Activated CD4-positive, alpha-beta T cell treated with anti-CD3 and anti-CD28 coated beads, Interleukin-2, amount 50 U/mL, for 1 hour (primary cell): ENCODE measurements at places on chromosomes 7 and 10.

DNA sequence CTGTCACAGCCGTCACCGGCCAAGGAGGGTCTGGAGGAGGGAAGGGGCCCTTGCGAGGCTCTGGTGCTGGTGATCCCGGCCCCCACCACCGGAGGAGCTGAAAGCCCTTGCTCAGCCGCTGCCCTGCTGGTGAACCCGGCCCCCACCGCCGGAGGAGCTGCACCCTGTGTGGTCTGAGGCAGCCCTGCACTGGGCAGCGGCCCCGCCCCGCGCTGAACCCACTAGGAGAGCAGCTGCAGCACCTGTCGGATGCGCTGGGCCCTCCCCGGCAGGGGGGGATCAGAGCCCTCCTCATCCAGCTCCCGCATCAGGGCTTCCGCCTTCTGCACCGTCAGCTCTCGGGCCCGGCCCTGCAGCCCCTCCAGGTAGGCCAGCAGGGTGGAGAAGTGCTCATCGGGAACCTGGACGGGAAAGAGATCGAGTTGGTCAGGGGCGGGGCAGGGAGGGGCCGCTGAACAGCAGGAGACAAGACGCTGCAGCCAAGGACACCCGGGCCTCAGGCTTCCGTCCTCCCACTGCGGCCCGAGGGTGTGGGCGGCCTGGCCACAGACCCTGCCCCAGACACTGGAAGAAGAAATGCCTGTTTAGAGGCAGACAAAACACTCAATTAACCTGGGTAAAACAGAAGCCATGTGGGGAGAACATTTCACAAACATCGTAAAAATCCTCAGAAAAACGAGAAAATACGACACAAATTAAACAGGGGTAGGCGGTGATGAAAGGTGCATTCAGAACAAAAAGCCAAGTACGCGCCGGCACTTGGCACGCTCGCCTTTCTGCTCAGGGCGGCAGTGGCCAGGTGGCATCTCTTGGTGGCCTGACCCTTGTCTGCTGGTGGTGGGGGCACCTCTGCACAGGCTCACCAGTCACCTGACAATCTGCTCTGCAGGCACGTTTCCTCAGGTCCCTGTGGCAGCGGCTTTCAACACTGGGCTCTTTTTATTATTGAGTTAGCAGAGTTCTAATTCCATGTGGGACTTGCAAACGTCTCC is 14.7 kb downstream of the CYP2W1 start:
- no peak for DNase-seq

- DNase-seq = no peak
These were observed 31.6 kb downstream of the ELAPOR2 start for GRCh38 chr7:87027900-87028299.

DNA sequence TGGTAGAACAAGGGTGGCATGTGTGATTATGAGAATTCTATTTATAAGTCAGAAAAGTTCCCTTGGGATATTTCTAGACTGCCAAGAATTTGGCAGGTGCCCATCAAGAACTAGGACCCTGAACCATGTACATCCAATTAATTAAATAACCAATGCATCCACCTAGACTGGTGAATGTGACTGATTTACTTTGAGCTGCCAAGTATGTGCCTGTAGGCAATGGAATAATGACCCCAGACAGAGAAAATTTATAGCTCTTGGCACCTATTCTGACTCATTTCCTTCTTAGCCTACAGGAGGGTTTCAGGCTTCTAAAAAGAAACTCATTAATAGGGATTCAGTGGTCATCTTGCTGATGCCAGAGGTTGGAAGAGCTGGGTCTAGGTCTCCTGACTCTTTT is 54.9 kb downstream of the KCNH2 start:
- DNase-seq = no peak

DNA sequence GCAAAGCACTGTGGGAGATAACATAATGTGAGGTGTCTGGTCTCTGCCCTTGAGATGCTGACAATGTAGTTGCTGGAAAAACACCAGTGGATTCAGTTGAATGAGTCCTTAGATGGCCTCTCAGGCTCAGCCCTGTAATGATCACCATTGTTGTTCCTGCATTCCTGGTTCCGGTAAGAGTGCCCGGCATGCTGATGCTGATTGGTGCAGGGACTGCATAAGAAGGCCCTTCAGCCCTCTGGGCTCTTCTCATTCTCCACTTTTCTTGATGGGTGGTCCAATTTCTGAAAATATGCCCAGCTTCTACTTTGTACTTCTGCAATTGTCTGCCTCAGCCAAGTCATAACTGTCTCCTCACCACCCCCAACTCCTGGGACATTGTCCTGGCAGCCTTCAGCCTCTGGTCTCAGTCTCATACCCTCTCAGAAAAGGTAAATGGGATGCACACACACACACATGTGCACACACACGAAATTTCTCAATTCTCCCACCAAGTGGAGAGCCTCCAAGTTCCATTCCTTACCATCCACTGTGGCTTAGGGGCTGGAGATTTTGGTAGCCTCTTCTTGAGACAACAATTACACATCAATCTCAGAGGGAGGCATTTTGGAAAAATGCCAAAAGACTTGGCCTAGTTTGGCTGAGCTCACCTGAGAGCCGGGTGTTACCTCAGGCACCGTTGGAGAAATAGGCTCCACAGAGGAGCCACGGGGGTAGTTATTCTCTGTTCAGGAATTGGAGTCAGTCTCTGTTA is 314.9 kb downstream of the RPS24 start:
- DNase-seq = no peak

GRCh38 chr10:57692255-57692980 is 575.3 kb downstream of the IPMK start:
- DNase-seq = no peak

DNA sequence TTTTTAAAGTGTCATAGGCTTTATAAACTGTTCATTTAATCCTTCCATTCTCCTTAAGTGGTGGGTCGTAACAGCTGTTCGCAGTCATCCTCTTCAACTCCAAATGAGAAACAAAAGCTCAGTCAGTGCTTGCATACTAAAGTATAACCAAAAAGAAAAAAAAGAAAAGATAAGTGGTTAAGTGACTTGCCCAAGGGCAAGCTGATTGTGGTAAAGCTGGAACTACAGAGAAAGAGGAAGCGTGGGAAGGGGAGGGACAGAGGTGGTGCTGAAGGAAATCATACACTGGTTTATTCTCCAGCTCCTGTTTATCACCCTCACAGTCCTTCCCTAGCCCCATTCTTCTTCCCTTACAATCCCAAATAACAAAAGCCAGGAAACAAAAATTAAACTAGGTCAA is 29.6 kb downstream of the IDE start:
- DNase-seq = no peak

DNA sequence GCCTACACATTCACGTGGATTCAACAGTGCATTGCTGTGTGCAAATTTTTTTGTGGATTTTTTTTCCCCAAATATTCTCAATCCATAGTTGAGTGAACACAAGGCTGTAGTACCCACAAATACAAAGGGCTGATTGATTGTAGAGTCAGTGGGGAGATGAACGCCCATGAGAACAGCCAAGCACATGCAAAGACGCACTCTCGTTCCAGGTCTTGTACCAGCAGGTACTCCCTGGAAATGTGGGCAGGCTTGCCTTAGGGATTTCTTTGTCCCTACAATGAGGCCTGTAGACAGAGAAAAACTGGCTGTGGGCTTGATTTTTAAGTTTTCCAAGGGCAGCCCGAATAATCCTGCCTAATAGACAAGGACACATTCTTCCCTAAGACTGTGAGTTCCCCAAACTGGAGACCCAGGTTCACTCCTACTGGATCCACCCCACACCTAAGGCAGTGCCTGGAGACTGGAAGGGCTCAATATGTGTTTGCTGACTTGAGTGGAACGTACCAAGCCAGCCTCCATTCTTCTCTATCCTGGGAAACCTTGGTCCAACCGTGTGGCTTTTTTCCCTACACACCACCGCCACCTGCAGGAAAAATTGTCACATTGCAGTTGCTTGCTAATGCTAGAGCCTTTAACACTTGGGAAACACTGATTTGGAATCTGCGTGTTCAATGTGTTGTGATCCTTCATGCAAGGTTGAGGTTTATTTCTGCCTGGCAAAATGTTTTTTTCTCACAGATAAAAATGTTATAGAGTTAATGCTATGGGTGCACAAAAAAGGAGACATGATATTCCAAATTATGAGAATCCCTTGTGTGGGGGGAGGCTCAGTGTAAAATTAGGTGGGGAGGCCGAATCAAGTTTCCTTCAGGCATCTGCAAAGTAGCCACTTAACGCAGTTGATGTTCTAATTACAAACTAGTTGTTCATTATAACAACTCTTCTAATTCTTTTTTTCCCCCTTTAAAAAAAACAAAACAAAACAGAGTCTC is 49.3 kb downstream of the PPP1R17 start:
- DNase-seq = no peak

DNA sequence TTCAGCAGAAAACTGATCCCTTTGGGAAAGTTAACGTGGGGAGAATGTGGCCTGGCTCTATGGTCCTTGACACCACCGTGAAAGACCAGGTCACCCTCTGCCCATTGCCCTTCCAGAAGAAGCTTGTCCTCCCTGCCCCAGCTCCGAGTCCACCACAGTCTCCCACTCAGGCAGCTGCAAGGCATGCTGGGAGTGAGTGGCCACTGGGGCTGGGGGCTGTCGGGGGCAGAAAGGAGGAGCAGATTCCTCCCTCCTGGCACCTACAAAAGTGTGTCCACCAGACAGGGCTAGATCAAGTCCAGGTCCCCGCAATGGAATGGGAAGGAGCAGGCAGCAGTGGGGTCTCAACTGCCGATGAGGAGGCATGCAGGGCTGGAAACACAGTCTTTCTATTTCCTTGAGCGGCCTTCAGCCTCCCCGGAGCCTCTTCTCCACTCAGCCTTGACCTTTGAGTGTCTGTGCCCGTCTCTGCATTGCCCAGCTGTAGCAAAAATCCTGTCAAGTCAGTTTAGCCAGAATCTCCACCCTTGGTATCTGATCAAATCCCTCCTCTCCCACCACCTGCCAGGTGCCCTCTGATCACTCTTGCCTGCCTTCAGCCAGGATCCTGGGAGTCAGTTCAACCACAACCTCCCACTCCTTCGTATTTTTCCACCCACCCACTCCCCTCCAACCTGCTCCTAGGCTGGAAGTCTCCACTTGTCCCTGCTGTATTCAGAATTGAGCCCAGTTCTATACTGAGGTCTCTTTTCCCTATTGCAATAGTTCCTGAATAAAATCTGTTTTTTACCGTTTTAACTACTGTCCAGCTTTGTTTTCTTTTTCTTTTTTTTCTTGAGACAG is 6.9 kb upstream of the ZNF316 start:
- no peak for DNase-seq

DNA sequence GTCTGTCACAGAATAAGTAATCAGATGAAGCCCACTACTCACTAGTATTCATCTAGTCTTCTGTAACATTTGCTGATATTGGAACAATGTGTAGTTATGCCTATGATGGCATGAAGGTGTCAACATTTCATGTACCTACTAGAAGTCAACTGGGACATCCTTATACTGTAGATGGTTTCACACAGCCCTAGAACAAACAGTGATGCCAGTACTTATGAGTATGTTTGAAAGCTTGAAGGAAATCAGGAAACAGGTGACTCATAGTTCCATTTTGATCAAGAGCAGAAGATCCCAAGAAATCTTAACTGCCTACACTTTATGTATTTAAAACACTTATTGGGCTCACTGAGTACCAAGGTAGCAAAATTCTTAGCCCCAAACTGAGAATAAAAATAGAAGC is 1519.6 kb downstream of the REEP3 start:
- no peak for DNase-seq

DNA sequence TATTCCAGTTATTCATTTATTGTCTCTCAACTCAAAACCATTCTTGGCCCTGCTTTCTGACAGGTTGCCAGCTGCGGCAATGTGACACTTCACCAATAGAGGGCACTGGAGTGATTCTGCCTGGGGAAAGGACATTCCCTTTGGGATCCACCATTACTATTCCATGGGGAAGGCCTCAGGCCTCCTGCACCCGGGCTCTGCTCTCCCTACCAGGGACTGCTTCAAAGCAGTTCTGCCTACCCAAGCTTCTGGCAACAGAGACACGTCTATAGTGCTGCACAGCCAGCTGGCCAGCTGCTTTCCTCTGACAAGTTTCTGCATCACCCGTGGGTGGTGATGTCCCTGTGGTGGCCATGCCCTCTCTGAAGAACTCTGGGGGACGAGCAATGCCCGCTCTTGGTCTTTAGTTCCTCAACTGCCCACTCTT is 163.8 kb downstream of the ELMO1 start:
- DNase-seq = peak; percentile 29

- no peak for DNase-seq
These were observed 592.7 kb downstream of the SDK1 start for GRCh38 chr7:3893789-3894153.

DNA sequence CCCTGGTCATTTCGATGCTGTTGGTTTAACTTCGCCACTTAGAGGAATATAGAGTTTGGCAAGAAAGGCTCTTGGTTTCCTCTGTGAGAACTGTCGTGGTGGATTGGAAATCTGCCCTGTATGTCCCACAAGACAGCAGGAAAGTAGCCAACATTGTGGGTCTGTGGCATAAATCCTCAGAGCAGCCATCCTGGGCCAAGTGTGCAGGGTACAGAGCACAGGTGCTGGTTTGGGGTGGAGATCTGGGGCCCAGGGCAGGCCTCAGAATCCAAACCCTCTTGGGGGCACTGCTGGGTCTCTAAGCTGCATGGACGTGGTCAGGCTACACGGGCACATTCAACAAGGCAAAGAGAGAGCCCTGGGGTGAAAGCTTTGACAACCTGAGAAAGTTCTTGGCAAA is 39.2 kb upstream of the TMEM273 start:
- DNase-seq = no peak

DNA sequence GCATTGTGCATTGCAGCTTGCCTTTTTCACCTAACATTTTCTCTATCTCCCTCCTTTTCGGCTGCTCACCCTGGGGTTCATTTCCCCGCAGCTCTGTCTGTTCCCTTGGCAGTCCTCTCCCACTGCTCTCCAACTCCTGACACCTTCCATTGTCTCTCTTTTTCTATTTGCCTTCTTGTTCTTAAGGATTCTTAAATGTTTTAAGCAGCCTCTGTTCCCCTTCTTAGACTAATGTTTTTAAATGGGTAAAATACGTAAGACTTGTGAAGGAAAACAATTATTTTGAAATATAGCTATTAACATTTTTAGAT is 19.4 kb downstream of the BMPR1A start:
- DNase-seq = no peak

- no peak for DNase-seq
These were observed 18.2 kb downstream of the WBP1L start for GRCh38 chr10:102761981-102762380.

- no peak for DNase-seq
These were observed 86.7 kb upstream of the GPR22 start for GRCh38 chr7:107383203-107383602.

DNA sequence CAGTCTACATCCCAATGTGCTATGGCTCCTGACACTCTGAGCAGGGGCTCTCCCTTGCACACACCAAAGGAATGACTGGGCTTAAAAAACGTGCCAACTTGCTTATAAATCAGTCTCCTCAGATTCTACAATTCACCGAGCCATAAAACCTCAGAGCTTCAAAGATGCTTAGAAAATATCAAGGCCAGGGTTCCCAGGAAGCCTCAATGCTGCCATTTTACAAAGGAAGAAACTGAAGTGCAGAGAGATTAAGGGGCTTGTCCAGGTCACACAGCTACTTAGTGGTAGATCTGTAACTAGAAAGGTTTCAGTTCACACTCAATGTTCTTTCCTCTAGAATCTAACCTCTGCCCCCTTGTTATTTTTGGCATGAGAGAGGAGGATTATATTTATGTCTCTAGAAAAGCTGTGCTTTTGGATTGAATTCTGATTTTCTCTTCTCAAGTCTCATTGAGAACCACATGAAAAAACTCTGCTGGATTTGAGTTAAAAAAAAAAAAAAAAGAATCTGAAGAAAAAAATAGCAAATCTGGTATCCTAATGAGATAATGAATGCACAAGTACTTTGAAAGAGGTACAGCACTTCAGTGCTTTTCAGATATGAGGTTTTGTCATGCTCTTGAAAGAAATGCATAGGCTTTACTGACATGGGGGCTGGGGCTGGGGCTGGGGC is 22.3 kb upstream of the TSPAN33 start:
- DNase-seq = no peak
